ENCODE measurements at places on chromosomes 6 and 20.

DNA sequence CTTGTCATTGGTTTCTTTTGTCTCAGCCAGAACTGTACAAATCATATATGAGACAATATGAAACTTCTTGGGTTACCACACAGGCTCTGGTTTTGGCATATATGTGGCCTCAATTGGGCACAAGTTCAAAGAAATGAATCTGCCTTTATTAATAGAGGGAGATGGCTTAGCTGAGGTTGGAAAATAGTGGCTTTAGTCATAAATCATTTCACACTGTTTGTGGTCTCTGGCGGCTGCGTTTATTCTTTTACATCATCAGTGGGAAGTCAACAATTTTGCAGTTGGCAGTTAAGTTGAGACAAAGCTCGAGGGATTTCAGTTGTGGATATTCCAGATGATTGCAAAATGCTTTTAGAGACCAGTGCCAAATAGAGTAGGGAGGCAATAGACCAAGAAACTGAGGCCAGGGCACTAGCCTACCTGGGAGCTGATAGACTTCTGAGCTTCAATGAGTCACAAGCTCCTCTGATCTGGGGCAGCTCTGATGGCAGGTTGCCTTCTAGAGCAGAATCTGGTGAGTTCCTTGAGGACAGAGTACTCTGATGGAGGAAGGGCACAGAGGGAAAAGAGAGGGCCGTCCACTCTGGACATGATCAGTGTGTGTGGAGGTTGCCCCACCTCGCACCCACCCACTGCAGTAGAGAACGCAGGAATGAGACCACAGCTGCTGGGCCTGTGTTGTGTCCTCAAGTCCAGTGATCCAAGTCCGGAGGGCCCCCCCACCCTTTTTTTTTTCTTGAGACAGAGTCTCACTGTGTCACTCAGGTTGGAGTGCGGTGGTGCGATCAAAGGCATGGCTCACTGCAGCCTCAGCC lies 73.5 kb downstream of the ARMC2 start:
- peak; percentile 98 for DNase-seq

DNA sequence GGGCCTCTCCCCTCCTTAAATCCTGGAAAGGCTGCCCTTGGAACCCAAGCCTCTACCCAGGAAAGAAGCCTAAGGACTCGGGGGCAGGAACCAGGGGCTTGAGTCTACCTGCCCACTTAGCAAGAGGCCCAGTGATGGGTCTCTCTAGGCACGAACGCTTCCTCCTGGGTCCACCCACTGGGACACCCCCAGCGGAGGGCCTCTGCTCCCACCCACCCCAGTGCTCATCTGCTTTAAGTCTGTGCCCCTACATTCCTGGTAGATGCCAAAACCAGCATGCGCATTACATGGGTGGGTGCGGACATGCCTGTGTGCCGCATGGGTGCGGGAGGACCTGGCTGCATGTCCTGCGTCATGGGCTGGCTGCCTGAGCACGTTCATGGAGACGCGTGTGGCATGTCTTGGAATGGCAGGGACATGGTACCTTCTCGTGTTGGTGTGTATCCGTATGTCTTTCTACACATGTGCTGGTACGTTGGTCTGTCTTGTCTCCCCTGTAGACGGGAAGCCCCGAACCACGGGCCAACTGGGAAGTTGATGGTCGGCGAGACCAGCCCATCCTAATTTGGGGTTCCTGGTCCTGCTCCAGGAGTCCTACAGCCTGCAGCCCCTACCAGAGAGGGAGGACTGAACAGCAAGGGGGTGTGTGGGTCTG lies 29.3 kb downstream of the SNPH start:
- no peak for DNase-seq

DNA sequence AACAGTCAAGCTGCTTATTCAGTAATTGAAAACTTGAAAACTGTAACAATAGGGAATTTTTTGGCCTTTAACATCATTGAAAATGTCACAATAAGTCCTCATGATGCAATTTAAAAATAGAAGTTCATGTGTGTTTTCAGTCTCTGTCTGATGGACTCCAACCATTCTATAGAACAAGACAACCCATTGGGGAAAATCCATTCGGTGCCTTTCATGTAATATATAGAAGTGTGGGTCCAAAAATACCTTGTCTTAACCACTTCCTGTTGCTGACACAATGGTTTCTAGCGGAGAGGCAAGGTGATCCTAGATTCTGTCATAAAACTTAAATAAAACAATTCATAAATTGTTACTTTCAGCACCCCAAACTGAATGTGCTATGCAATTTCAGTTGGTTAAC lies 1131.3 kb upstream of the MAP3K7 start:
- DNase-seq, result no peak

DNA sequence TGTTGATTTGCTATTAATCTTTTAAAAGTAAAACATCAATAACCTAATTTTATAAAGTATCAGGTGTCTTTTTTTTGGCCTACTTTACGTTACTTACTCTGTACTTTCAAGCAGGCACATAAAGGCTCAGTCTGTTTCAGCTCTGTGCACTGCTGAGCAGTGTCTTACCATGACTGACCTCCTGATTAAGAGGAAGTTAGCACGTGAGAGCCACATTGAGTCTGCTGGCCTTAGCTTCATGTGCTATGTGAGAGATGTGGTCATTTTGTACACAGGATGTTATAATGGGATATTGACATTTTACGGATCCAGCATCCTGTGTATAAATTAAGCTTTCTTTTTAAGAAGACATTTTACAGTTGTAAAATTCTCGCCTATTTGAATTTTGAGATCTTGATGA lies 31.9 kb downstream of the ARID1B start:
- peak; percentile 52 for DNase-seq

DNA sequence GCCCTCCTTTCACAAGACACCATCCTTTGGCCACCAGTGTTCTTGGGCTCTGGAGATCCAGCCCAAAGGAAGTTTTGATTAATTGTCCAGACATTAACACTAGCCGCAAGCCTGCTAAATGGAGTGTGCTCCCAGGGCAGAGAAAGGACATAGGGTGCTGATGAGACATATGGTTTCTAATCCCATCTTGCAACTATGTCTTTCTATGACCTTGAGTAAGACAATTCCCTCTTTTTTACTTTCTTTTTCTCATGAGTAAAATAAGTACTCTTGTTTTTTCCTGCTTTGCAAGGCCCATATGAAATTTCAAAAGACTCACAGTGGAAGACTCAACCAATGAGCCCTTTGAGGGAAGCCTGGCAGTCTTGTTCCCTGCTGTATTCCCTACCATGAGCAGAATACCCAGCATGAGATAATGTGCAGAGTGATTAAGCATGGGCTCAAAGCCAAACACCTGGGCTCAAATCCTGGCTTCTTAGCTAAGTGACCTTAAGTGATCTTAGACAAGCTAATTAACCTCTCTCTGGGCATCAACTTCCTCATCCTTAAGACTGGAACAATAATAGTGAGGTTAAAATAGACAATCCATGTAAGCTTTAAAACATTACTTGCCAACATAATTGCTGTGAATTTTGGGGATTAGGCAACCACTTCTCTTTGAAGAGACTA lies at the start of gene WFDC10B:
WFDC10B (minus strand) TSS at position 51 of the 669 bp plus-strand sequence. CDS start 19,027 bp downstream, outside the sequence.
- no peak for DNase-seq

DNA sequence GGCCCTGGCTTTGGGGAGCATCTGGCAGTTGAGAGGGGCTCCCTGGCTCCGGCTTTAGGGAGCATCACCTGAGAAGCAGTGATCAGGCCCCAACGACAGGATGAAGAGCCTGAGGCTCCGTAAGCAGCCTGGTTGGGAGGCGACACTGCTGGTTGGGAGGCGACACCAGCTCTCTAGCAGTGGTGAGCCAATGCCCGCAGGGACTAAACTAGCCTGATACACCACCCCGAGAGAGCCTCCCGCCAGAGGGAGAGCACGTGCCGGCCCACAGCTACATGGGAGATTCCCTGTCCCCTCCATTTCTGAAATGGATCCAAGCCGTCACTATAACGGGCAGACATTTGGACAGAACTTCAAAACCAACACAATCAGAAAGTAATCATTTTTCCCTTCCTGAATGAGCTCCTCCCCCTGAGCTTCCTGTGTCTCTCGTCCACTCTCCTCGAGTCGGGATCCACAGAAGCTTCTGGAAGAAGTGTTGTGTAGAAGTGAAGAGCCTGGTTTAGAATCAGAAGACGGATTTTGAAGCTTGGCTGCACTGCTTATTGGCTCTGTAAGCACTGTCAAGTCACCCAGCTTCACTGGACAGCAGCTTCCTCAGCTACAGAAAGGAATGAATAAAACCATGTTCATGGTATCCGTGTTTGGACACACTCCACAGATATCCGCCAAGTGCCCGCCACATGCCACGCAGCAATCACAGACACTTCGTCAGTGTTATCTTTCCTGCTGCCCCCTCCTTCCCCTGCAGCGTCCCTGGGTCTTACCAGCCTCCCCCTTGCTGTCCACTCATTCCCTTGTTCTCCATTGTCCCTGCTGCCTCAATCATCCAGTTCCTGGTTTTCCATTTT lies 199.6 kb downstream of the TTLL2 start:
- DNase-seq, result no peak

- DNase-seq, result no peak
These were observed 88.5 kb downstream of the KIZ start for GRCh38 chr20:21214431-21214830.

GRCh38 chr20:7770578-7770977 lies 169.7 kb downstream of the HAO1 start:
- DNase-seq, result no peak

- no peak for DNase-seq
These were observed 14.9 kb downstream of the TTI1 start for GRCh38 chr20:38018385-38018784.

GRCh38 chr6:42984924-42985475 lies 630 bp downstream of the PPP2R5D start:
- peak; percentile 28 for DNase-seq

GRCh38 chr6:3432416-3432815 lies 24.4 kb downstream of the SLC22A23 start:
- no peak for DNase-seq

DNA sequence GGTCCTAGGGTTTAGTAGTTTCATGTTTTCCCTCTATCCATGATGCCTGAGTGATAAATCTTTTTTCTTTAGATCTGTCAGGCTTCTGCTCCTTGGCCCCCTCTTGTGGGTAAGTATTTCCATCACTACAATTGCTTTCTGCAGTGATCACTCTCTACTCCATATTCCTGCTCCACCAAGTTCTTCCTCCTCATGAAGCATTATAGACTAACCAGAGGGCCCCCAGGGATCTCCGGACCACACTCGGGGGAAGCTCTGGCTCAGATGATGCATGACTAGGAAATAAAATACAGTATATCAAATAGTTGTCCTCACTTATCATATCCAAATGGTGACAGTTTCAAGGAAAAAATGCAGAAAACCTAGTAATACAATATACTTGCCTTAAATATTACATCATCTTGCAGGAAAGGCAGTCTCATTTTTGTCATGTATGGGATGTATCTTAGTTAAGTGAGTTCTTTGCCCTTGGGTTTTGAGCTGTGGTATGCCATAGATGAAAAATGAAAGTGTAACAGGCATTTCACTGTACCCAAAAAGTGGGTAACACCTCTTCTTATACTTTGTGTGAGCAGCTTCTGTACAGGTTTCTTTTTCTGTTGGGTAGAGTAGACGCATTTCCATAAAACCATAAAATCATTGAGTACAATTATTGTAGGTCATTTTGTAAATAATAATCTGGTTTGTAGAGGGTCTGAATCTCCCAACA lies 200.9 kb upstream of the EYA4 start:
- peak; percentile 16 for DNase-seq

DNA sequence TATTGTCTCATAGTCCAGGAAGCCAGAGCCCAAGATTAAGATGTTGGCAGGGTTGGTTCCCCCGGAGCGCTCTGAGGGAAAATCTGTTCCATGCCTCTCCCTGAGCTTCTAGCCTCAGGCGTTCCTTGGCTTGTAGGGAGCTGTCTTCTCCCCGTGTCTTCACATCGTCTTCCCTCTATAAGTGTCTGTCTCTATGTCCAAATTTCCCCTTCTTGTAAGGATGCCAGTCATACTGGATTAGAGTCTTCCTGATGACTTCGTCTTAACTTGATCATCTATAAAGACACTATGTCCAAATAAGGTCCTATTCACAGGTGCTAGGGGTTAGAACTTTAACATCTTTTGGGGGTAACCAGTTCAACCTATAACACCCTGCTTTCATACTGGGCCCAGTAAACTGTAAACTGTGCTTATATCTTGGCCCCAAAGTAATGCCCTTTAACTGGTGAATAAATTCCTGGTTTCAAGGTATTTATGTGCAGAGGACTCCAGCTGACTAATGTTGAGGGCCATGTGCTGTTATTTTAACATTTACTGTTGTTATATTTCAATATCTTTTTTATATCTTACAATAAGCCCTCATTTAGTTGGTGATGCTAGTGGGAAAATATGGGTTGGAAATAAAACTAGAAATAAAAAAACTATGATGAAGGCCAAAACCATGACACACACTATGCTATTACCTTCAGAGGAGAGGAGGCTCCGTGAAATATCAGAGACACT lies 101.7 kb upstream of the IYD start:
- peak; percentile 83 for DNase-seq

DNA sequence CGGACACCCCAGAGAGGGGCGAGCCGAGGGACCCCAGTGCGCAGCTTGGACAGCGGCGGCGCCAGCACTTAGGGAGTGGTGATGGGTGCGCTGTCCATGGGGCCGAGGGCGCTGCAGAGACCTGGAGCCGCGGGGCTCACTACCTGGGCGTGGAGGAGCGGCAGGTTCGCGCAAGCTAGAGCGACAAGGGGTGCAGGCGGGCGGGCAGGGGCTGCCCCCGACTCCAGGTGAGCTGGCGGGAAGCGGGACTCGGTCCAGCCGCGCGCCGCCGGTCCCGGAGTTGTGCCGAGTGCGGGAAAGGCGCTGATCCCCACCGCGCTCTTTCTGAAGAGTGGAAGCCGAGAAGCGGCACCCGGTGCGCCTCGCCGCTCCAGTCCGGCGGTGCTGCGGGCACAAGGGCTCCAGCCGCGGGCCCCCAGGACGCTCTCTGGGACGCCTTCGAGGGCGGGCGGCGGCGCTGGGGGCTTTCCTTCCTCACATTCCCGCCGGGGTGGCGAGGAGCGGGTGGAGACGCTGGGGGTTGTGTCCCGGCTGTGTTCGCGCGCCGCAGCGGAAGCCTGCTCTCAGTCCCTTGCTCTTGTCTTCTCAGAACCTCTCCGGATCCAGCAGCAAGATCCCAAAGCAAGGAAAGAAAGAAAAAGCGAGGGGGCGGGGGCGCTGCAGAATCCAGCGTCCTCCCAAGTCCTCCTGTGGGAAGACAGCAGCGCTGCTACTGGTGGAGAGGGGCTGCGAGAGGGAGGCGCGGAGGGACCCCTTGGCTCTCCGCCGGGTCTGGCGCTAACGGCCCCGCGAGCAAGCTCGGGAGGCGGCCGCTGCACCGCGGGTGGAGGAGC lies at the start of gene B3GAT2:
B3GAT2 (minus strand) TSS at position 610 of the 833 bp plus-strand sequence. CDS start 631 bp downstream, outside the sequence.
- peak; percentile 16 for DNase-seq

- DNase-seq, result no peak
These were observed 311.2 kb upstream of the OPRM1 start for GRCh38 chr6:153727885-153728284.

- no peak for DNase-seq
These were observed 929.3 kb upstream of the MAN1A1 start for GRCh38 chr6:120278689-120279396.

DNA sequence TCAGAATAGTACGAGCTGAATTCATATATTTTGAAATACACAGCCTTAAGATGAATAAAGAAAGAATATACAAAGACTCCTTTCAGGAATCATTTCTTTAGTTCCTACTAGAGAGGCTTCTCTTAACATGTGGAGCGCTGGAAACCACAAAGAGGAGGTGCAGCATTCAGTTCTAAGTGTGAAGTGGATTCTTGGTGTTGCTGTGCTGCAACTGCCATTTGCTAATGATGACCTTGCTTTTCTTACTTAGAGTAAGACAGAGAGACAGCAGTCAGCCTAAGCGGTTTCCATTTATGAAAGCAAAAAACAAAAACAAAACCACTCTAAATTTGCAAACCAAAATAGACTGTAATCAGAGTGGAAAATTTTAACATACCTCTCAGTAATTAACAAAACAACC lies 629.0 kb downstream of the EPHA7 start:
- no peak for DNase-seq

Data from fibroblast of the aortic adventitia (primary cell).